ENCODE measurements at places on chromosomes 1 and 21. TPM values are rescaled to one million over a fixed set of nuclear protein-coding genes. Genes with fewer than 3 reads are reported as not detected.

GRCh38 chr21:41565550-41565949 is 57.6 kb upstream of the TMPRSS2 start:
- H3K4me3 ChIP-seq: no peak overlapping the region

Gene CD48
- polyA plus RNA-seq: 213 TPM

DNA sequence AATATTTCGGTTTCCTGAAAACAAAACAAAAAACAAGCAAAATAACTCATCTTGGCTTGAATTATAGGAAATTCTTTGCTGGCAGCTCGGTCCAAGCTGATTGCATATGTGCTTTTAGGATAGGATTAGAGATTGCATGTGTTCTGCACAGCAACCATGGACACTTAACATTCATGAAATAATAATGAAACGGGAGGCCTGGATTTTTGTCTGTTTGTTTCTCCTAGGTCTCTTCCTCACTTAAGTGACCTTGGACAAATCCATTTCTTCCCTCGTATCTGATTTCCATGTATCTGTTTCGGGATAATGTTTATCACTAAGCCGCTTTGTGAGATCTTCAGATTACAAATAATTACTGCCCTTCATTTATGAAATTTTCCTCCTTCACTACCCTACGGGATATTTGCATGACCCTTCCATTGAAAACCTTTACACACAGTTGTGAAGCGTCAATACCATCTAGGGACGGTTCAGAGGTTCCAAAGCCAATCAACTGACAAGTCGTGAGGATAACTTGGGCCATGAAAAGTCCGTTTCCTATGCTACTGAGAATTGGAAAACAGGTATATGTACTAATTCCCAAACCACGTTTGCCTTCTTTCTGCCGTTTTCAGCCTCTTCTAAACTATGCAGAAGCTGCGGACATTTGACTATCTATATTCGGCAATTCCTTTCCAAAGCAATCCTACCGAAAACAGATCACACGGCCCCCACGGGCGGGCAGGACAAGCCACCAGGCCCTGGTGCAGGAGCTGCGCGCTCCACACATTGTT is 1.3 kb upstream of the H3-3A start:
- no peak for DNase-seq
- peaks cover 41% of the 10 kb centered on the region for H3K36me3 ChIP-seq
- H3K4me1 ChIP-seq: peaks cover 37% of the 10 kb centered on the region
- no peaks in the 10 kb centered on the region for H3K27me3 ChIP-seq
- peak overlapping the region; percentile 97 for H3K27ac ChIP-seq
- peak overlapping the region; percentile 88 for H3K4me3 ChIP-seq

DNA sequence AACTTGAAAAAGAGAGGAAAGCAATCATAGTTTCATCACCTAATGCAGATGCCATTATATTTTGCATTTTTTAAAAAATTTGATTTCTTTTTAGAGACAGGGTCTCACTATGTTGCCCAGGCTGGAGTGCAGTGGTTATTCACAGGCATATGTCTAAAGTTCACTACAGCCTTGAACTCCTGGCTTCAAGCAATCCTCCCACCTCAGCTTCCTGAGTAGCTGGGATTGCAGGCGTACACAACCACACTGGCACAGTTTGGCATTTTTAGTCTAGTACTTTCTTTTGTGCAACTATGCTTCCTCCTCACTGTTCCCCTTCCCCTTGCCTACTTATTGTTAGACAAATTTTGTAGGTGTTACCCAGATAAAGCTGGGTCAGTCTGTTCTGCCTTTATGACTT is 18.0 kb downstream of the RHOU start:
- peaks cover 8% of the 10 kb centered on the region for H3K4me1 ChIP-seq
- H3K4me3 ChIP-seq: no peak overlapping the region
- peaks cover 3% of the 10 kb centered on the region for H3K36me3 ChIP-seq
